ENCODE measurements at places on chromosomes 13 and 19.

- no peak for DNase-seq
Observed at GRCh38 chr13:101919541-101920181, 467.2 kb downstream of the ITGBL1 start.

GRCh38 chr13:75798353-75799255 lies 162.5 kb downstream of the LMO7 start:
- DNase-seq: no peak

DNA sequence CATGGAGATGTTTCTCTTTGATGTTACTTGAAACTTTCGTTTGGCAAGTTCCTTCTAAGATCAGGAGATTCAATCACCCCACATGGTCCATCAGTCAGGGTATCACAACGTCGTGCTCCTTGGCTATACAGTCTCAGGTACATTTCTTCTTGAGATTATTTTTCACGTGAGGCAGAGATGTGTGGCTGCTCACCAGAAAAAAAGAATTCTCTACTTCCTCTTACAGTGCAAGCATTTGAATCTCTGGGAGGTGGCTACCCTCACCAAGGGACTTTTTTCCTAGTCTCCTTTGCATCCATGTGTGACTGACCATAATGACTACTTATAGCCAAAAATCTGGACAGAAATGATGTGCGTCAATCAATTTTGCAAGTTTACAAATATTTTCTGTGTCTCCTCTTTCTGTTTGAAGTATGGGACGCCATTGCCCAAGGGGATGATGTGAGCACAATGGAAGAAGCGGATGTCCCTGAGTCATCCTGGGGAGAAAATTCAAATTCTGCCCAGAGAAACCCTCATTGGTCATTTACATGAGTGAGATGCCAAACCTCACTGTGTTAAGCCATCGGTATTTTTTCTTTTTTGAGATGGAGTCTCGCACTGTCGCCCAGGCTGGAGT lies 8.6 kb upstream of the LAIR2 start:
- no peak for DNase-seq

DNA sequence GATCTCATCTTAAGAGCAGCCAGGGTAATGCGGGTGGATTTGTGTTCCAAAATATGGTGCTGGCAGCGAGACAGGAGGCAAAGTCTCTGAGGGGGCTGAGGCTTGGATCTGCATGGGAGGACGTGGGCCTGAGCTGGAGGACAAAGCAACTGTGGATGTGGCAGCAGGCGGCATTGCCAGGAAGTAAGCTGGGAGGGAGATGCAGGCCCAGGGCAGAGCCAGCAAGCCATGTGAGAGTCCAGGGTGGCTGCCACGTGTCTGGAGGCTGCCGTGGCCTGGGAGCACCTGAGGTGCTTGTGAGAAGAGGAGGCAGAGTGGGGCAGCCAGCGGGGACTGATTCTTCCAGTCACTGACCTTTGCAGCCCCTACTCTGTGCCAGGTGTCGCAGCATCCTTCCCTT lies 52.0 kb downstream of the DPF1 start:
- no peak for DNase-seq

DNA sequence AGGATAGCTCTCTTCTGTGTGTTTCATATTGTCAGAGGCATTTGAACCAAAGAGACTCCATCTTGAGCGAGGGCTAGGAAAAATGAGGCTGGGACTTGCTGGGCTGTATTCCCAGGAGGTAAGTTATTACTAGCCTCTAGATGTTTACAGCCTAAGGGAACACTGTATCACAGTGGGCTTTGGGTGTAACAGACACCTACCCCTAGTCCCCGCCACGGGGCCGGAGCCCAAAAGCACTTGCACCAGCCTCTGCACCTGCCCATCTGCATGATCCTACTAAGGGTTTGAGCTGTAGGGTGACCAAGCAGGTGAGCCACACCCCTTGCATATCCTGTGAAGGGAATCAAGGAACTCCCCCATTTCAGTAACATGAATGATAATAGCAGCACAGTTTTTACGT lies 1972.2 kb downstream of the OLFM4 start:
- no peak for DNase-seq

DNA sequence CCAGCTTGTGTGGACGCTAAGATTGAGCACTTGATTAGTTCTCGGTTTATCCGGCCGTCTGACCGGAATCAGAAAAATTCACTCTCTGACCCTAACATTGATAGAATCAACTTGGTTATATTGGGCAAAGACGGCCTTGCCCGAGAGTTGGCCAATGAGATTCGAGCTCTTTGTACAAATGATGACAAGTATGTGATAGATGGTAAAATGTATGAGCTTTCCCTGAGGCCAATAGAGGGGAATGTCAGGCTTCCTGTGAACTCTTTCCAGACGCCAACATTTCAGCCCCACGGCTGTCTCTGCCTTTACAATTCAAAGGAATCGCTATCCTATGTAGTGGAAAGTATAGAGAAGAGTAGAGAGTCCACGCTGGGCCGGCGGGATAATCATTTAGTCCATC lies 59.6 kb downstream of the ARHGAP35 start:
- DNase-seq: no peak

DNA sequence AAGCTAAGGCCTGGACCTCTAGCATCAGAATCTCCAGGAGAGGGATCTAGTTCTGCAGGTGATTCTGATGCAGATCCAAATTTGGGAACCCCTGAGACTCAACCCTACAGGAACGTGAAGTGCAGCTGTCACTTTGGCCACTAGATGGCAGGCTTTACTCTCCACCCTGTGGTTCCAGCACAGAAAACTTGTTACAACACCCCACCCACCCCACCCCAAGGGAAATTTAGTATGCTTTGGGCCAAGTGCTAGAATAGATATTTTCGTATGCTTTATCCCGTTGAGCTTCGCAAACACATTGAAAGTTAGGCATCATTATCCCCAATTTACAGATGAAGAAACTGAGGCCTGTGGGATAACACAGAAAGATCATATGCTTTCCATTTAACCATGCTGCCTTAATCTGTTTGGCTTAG lies 232.0 kb downstream of the B3GLCT start:
- DNase-seq: no peak

- no peak for DNase-seq
Observed at GRCh38 chr13:56352901-56353300, 787.8 kb upstream of the PRR20A start.

DNA sequence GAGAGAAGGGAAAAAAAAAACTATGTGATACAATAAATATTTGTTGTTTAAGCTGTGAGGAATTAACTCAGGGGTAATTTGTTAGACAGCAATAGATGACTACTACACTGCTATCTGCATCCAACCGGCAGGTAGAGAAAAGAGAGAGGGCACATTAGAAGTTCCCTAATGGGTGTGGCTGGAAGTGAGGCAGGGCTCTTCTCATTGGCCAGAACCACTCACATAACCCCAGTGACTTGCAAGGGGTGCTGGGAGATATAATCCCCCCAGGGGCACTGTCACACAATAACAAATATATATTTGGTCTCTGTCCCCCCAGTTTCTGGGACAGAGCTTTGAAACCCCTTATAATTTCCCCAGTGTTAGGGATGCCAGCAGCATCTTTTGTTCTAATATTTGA lies 24.3 kb downstream of the FGF21 start:
- DNase-seq: no peak

DNA sequence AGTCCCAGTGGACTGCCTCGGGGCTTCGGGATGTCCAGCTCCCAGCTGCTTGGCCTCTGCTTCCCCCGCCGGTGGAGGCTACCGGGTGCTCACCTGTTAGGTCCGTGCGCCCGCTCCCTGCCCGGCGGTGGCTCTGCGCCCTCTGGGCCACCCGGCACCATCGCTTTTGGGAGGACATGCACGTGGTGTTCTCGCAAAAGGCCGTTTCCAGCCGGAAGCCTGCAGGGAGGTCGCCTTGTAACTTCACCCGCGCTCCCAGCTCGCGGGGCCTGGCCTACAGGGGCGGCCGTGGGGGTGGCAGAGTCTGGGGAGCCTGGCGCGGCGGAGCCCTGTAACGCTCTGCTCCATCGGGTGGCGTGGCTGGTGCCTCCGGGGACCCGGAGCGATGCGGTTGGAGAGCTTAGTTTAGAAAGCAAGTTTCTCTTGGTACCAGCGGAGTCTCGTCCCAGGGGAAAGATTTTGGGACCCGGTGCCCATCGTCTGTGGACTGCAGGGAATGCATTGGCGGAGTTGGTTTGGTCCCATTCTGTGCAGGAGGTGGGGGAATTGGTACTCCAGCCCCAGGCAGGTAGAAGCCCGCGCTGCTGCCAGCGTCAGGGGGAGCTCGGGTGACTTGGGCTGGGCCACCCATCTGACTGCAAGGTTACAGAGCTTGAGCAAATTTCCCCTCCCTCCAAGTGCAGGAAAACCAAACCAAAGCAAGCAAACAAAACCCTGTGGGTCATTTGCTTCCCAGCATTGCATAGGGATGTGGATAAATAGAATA lies 673 bp downstream of the SPATA13 start:
- DNase-seq: peak; percentile 61

- DNase-seq: no peak
Observed at GRCh38 chr13:36549755-36550154, 117.5 kb downstream of the CCNA1 start.

DNA sequence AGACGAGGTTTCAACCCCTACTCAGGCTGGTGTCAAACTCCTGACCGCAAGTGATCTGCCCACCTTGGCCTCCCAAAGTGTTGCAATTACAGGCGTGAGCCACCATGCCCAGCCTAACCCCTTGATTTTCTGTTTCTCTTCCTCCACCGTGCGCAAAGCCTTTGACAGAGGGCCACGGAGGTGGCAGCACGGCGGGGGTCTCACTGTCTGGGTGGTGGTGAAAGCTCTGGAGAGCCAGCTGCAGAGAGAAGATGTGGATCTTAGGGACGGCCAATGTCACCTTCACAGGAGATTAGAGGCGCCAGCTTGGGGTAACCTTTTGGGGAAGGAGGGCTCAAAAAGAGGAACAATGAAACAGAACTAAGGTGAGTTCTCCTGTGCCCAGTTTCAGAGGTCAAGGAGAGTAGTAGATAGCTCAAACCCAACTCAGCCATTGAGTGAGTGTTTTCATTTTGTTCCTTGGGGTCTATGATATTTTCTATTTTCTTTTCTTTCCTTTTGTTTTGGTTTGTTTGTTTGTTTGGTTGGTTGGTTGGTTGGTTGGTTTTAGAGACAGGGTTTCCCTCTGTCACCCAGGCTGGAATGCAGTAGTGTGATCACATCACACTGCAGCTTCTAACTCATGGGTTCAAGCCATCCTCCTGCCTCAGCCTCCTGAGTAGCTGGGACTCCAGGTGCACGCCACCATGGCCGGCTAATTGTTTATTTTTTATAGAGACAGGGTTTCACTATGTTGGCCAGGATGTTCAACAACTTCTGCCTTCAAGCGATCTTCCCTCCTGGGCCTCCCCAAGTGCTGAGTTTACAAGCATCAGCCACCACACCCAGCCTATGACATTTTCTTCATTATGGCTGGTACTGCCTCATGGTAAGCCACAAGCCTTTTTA lies 37.7 kb downstream of the GPR42 start:
- no peak for DNase-seq

GRCh38 chr13:104648291-104648690 lies 1582.1 kb upstream of the SLC10A2 start:
- no peak for DNase-seq

GRCh38 chr19:4814625-4815425 lies 16.7 kb downstream of the TICAM1 start:
- DNase-seq: no peak

- no peak for DNase-seq
Observed at GRCh38 chr19:41868120-41868988, 8.3 kb downstream of the RPS19 start.

DNA sequence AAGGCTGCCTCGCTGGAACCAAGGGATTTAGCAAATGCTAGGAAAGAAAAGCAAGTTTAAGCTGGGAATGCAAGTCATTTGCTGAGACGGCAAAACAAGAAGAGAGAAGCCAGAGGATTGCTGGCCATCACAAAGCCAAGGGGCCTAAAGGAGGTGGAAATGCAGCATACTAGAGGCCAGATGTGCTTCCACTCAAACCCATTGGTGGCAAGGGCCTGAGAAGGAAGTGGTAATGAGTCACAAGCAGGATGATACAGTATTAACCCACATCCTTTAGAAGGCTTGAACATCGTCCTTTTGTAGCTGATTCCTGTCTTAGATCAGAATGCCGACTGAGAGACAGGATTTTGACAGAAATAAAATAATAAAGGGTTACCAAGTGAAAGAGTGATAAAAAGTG lies 68.2 kb downstream of the ITGBL1 start:
- DNase-seq: no peak

- DNase-seq: no peak
Observed at GRCh38 chr19:46386996-46387712, 26.2 kb downstream of the CCDC8 start.

GRCh38 chr19:49987159-49987698 lies 26.3 kb upstream of the SIGLEC11 start:
- DNase-seq: peak; percentile 85

GRCh38 chr13:29537736-29538651 lies 57.5 kb downstream of the SLC7A1 start:
- DNase-seq: no peak

DNA sequence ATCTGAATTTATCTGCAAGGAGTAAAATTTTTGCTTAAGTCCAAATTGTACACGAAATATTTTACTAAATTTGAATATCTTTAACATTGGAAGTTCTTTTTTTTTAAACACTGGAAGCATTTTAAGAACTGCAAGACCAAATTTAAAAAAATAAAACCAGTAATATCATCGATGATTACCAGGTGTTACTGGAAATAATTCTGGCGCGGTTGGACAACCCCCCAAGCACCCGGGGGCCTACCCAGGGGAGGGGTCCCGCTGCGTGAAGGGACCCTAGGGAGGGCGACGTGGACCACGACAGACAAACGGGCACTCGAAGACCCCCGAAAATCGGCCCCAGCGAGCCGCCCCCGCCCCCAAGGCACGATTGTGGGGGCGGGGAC lies 12.6 kb upstream of the JSRP1 start:
- DNase-seq: no peak

- DNase-seq: no peak
Observed at GRCh38 chr13:26623125-26623524, 65.6 kb downstream of the WASF3 start.

DNA sequence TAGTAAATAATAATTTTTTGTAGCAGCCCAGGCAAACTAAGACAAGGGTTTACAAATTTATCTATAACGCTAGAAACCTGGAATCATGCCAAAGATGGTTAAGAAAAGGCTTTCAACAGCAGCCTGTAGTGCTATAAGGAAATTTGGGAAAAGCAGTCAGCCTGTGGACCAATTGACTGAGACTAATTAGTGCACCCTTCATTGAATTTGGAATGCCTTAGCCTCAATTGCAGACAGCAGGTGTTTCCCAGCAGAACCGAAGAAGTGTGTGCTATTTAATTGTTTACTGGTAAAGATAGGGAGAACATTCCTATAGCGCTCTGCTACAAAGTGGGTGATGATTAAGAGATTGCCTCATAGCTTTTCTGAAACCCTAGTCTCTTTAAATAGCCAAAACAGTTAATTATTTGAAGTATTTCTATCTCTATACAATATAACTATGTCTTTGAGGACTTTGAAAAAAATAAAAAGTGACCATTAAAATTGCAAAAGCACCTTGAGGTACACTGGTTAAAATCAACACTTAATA lies 1884.3 kb upstream of the PCDH20 start:
- no peak for DNase-seq

DNA sequence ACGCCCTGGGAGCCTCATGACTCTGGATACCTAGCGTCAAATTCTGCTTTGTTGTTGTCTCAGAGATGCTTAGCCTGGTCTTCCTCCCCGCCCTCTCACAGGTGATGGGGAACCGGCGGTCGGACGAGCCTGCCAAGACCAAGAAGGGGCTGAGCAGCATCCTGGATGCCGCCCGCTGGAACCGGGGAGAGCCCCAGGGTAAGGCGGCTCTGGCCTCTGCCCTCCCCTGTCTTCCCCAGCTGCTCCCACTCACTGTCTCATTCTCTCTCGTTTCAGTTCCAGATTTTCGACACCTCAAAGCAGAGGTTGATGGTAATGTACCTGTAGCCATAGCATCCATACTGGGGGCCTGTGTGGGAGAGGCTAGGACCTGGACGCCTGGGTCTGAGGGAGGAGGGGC lies 11.4 kb downstream of the ARHGEF1 start:
- no peak for DNase-seq

Measured in left colon (tissue), 2 donors.